ENCODE measurements at places on chromosomes 5 and 9.

- no peak for DNase-seq
Observed at GRCh38 chr5:98414938-98415337, 358.5 kb upstream of the RGMB start.

- no peak for DNase-seq
Observed at GRCh38 chr5:110510146-110510545, 216.3 kb downstream of the TMEM232 start.

DNA sequence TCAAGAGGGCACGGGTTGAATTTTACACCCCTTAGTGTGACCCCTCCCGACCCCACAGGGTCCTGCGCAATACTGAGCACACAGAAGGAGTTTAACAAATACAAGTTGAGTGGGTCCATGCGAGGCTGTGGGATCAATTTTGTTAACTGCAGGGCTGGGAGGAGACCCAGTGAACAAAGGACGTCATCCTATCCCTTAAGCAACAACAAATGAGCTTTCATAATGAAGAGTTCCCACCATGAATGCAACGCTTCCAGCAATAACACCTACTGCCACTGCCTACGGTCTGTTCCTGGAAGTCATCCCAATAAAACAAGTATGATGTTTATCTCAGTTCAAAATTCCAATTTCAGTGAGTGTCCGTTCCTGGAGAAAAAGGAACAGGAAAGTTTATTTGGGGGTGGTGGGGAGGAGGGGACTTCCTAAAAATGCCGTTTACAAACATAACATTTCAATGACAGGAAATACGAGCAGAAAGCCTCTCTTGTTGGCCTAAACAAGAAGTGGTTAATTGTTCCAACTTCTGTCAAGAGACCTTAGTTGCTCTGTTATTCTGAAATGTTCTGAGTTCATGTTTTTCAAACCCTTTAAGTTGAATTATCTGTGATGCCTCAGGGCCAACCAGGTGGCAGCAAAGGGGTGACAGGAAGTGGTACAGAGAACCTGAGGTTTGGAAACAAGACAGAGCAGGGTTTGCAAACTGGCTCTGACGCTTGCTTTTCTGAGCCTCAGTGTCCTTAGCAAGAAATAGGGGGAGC is 65.8 kb upstream of the PLPP6 start:
- DNase-seq = no peak

DNA sequence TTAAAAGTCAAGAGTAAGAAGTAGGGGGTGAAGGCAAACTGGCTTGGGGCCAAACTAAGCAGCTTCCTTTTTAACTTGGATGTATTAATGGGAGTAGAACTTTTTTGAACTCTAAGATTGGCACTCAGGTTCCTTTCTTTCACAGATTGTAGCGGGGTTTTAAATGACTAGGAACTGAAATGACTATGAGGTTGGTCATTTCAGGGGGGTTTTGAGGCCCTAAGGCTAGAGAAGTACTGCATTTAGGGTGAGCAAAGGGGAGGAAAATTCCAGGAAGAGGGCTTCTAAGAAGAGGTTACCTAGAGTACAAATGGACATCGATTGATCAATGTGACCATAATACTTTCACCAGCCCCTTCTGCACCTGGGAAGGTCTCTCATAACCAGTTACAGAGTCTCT is 381.8 kb downstream of the MLLT3 start:
- DNase-seq = no peak

DNA sequence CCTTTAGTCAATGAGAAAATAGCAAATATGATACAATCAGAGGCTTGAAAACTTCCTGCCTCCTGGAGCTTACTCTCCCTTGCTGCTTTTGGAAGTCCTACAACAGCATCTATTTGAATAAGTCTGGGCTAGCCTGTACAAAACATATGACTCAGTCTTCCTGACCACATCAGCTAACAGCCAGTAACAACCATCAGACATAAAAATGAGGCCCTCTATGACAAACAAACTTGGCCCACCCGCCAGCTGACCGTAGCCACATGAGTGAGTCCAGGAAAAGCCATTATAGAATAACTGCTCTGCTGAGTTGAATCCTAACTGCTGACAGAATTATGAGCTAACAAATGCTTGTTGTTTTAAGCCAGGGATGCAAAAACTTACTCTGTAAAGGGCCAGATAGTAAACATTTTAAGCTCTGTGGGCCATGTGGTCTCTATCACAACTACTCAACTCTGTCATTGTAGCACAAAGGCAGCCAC is 347.6 kb downstream of the PTPRD start:
- no peak for DNase-seq

DNA sequence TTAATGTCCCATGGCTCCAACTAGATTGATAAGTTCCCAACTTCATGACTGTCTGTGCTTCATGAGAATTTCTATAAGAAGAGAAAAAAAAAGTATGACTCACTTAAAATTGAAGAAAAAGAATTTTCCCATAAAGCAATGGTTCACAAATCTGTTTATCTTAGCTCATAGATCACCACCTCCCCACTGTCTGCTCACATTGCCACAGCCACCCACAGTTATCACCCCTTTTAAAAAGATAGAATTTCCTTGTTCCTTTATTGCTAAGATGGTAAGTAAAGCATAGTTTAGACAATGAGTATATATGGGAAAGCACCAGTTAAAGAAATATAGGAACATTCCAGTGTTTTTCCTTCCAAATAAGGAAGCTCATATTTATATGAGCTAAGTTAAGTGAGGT is 67.1 kb downstream of the ALDH7A1 start:
- no peak for DNase-seq

DNA sequence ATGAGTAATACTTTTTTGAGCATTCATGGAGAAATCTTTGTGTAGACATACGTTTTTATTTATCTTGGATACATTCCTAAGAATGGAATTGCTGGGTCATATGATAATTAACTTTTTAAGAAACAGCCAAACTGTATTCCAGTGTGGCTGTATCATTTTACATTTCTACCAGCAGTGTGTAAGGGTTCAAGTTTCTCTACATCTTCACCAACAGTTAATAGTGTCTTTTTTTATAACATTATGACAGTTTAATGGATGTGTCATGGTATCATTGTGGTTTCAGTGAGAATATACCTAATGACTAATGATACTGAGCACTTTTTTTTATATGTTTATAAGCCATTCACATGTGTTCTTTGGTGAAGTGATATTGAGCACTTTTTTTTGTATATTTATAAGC is 52.4 kb downstream of the NIPBL start:
- no peak for DNase-seq

DNA sequence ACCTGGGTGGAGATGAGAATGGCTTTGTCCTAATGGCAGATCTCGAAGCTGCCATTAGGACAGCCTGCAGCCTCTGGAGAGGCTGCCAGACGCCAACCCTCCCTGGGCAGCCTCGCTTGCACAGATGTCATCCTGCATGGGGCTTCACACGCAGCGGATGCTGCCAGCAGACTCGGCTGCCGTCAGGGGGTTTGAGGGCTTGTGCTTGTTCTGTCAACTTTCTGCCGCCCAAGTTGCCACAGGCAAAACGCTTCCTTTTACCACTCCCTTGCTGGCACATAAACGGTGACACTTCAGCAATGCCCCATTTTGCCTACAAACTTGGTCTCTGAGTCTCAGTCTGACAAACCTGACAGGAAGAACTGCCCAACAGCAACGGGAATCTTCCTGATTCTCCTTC is 24.7 kb downstream of the DAP start:
- DNase-seq = no peak

- DNase-seq = no peak
Observed at GRCh38 chr9:76424491-76424890, 30.3 kb upstream of the RFK start.

DNA sequence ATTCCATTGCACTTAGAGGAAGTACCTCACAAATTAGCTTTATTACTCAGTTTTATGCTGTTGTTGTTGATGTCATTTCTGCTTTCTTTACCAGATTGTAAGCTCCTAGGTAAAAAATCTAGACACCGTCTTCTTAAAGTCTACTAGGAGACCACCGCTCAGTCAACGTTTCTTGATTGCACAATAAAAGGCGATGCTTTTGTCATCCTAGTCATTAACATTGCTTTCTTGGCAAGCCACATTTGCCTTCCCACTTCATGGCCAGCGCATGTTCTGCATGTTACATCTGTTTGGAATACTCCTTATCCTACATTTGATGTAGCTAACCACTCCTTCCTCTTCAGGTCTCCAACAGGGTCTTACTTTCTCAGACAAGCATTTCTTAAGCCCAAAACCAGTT is 464.0 kb upstream of the TUSC1 start:
- no peak for DNase-seq

- peak; percentile 74 for DNase-seq
Observed at GRCh38 chr5:57841676-57842363, 359.2 kb upstream of the ACTBL2 start.

GRCh38 chr5:8386719-8387288 is 517.9 kb downstream of the MTRR start:
- DNase-seq = no peak

DNA sequence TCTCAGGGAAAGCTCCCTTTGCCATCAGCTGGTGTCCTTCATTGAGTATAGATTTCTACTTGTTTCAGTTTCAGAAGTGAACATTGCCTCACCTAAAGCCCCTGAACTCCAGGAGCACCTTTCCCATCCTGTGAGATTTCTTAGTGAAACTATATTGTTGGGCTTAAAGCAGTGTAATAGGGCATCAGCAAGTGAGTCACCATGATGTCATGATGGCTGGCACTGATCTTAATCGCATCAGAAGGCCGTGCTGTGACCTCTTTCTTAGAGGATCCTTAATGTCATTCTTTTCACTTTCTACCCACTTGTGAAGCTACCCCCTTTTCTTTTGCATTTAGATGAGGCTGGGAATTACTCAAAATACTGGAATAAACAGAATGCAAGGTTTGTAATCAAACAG is 401.3 kb downstream of the MTRR start:
- DNase-seq = no peak

DNA sequence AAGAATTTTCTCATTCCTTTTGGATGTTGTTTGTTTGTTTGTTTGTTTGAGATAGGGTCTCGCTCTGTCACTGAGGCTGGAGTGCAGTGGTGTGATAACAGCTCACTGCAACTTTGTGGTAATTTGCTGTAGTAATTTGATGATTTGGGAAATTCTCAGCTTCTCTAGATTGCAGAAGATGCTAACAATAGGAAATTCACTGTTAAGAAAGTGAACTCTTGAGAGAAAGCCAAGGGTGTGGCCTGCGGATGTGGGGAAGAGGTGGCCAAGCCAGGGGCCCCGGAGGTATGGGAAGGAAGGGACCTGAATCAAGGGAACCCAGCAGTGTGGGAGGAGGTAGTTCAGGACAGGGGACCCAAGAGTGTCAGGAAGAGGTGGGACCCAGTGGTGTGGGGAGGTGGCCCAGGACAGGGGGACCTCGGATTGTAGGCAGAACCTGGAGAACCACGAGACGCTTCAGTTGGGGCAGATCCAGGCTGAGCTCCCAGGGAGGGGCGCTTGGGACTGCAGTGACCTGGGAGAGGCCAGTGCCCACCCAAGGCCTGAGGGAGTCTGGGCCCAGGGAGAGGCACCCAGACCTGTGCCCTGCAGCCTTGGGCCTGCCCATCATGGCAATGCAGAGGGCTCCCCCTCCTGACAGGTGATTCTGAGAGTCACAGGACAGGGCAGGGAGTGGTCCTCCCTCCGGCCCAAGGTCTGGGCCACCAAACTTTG is 5.6 kb upstream of the LCN2 start:
- DNase-seq = no peak

DNA sequence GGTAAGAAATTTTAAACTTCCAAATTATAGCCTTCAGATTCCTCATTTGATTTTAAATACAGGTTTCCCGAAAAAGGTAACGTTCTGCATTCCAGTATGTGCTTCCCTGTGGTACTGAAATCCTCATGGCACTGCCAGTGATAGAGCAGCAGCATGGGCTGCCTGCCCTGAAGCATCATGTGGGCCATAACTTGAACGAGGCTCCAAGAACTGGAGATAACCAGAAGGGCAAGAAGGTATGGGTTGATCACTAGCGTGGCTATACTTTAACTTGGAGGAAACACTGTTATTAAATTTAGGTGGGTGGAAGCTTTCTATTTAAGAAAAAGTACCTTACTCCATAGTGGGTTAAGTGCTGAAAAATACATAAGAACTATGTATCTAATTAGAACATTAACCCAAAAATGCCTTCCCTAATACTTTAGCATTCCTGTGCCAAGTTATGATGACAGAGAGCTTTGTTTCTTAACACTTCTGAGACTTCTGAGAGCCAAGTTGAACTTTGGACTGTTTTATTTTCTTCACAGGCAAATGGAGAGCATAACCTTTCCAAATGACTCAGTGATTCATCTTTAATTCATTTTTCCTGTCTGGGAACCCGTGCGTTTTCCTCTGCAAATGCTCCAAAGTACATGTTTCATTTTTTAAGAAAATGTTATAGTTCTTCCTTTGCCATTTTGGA is 191.5 kb upstream of the GNA14 start:
- peak; percentile 15 for DNase-seq

DNA sequence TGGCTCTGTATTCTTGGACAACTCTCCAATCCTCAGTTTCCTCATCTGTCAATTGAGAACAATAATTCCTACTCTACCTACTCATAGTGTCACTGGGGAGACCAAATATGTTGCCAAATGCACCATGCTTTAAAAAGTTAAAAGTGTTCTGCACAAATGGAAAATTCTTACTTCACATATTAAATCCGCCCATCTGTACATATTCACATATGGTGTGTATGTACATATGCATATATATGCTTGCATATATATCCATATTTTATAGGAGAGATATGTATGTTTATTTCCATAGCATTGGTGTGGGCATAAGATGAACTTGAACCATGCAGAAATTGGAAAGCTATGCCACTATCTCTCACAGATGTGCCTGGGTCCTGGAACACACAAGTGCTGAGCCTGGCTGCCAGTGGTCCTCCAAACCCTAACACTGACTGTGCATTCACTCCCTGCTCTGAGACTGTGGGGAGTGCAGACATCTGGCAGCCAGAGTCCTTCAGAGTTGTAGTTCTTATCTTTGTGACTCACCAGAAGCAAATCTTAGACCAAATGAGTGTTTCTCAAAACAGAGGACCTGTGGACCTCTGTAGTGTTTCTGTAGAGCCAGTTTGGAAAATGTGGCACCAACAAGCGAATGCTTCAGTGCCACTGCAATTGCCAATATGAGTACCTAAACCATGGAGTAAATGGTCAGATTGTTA is 168.7 kb downstream of the GRIA1 start:
- DNase-seq = no peak

- no peak for DNase-seq
Observed at GRCh38 chr9:108787690-108788048, 68.1 kb downstream of the ACTL7B start.

- no peak for DNase-seq
Observed at GRCh38 chr9:21295992-21296391, 9.1 kb downstream of the IFNA5 start.

GRCh38 chr5:52481201-52481600 is 306.5 kb upstream of the ITGA1 start:
- DNase-seq = no peak

DNA sequence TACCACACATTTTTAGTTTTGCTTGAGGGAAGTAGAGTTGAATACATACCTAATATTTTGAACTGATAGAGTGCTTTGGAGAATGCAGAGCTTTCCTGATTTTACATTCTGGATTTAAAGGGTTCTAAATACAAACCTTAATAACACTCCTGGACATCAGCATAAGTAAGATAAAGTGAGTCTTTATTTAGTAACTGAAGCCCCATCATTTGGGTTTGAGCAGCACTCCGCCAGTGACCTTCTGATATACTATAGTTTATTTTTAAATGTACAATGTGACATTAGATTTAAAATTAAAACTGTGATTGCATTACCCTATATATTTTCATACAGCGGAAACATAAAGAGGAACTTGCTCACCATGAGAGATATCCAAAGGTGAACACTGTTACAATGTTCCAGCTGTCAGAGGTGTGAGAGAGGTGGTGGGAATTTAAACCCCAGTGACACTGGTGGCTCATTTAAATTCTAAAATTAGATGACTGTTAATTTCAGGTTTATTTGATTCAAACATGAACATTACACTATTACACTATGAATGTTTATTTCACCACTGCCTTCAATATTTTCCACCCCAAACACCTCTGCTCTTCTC is 203.0 kb upstream of the PCSK5 start:
- DNase-seq = no peak
